ENCODE measurements at places on chromosomes 3 and 15.

- no peak for DNase-seq
These were observed 113.7 kb upstream of the CD96 start for GRCh38 chr3:111428301-111428700.

DNA sequence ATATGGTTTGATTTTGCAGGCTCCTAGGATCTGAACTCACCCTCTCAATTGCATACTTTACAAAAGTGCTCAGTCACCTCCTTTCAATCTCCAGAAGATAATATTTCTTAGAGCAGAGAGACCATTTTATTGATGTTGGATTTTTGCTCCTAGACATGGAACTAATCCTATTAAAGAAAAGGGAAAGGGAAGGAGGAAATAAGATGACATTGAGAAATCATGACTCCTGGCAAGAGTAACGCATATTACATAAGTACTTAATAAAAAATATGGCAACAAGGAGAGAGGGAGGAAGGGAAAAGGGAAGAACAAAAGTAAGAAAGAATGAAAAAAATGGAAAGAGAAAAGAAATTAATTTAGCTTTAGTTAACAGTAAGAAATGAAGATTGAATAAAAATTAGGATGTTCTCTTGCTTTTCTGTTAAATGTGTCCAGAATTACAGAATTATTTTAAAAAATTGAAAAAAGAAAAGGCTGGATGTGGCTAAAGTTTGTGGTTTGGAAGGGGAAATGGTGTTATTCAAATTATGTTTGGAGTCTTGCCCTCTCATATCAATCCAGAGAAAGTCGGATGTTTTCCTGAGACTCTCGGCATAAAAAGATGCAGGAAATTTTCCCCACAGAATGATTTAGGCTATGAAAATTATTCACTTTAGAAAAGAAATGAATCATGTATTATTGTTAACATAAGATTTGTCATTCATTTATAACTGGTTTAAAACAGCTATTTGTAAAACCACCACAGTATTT, 474.0 kb downstream of the FGF12 start:
- no peak for DNase-seq

- DNase-seq, result no peak
These were observed 156.1 kb upstream of the ANKRD28 start for GRCh38 chr3:15953841-15954240.

- no peak for DNase-seq
These were observed 32.7 kb downstream of the SMAD3 start for GRCh38 chr15:67097930-67098740.

DNA sequence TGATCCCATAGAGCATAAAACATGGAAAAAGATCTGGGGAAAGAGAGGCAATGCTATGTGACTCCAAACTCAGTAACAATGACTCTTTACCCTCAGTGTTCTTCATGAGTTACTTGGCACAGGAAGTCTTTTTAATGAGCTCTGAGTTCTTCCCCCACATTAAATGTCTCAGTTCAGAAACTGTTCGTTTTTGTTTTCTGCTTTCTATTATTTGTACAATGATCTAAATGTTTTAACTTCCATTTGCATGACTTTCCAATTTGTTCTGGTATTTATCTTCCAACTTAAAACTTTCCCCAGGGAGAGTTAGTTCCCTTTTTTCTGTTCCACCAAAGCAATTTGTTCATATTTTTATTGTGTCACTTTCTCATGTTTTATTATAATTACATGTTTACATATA, 177.0 kb upstream of the ZBTB20 start:
- DNase-seq, result no peak

GRCh38 chr3:72270072-72270681, 485.2 kb upstream of the PROK2 start:
- no peak for DNase-seq

DNA sequence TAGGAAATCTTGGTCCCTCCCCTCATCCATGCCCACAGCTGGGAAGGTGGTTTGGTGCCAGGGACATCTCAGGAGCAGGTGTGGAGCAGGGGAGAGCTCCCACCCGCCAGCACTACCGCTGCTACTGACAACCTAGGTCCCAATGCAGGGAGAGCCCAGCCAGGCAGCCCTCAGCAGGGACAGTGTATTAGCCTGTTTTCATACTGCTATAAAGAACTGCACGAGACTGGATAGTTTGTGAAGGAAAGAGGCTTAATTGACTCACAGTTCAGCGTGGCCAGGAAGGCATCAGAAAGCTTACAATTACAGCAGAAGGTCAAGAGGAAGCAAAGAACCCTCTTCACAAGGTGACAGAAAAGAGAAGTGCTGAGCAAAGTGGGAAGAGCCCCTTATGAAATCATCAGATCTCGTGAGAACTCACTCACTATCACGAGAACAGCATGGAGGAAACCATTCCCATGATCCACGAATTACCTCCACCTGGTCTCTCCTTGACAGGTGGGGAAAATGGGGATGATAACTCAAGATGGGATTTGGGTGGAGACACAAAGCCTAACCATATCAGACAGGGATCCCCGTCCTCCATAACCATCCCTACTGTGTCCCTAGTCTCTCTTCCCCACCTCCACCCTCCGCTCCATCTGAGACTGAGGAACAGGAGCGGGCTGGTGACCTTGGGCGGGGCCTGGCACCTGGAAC, 218.6 kb downstream of the TBC1D2B start:
- no peak for DNase-seq

GRCh38 chr3:49611719-49612118, 57.4 kb downstream of the BSN start:
- DNase-seq, result no peak

DNA sequence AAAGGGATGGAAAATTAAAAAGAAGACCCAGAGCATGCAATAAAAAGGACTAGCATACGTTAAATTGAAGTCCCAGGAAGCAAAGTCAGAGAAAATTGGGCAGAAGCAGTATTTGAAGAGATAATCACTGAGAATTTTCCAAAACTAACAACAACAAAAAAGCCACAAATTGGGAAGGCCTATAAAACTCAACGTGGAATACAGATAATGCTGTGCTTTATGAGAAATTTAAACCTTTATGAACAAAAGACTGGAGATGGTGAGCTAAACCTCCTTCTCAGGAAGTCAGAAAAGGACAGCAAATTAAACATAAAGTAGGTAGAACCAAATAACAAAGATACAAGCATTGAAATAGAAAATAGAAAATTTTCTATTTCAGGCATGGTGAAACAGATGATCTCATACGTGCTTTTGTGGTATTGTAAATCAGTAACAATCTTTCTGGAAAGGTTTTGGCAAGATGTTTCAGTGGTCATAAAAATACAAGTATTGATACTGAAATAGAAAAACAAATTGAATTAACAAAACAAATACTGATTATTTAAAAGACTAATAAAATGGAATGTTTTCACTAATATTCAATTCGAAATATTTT, 55.6 kb downstream of the LYSMD4 start:
- DNase-seq, result no peak

GRCh38 chr15:36609793-36610192, 30.4 kb downstream of the CDIN1 start:
- no peak for DNase-seq

DNA sequence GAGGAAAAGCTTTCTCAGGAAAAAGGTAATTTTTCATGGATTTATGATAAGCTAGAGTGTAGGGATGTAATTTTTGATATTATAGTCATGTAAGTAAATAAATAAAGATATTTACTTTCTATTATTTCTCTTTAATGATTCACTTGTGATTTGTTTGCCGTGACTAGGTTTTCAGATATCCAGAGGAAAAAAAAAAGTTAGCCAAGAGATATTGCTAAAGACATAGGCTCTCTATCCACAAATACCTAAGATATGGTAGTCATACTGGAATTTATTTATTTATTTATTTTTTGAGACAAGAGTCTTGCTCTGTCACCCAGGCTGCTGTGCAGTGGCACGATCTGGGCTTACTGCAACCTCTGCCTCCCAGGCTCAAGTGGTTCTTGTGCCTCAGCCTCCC, 59.9 kb downstream of the AP4E1 start:
- DNase-seq, result no peak

- no peak for DNase-seq
These were observed 14.0 kb downstream of the VPS13C start for GRCh38 chr15:62046078-62046743.

DNA sequence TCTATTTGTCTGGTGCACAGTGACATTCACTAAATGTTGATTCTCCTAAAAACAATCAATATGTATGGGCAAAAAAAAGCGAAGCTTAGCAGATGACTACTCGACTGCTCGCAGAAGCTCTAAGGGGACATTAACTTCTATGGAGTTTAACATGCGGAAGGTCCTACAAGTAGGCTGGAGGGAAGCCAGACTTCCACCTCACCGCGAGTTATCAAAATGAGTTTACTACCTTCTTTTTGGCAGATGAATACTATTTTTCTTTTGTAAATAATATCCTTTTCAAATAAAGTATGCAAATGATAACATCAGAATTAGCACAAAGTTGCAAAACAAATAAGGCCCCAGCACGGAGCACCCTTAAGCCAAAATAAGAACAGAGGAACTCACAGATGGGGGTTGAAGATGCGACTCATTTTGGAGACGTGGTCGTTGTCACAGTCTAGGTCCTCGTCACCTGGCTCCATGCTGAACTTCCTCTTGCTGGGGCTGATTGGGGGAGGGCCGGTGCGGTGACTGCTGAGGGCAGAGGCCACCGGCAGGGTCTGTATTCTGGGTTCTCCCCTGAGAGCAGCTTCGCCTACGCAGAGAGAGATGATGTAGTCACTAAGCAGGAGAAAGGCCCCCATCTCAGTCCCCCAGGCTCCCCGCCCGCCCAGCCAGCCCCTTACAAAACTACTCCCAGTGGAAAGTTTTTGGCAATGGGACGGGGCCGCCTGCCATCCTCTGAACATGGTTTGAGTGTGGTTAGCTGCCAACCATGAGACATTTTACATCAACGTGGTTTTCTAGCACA, 42.1 kb downstream of the VGLL4 start:
- no peak for DNase-seq

- DNase-seq, result no peak
These were observed 72.3 kb downstream of the CD47 start for GRCh38 chr3:108018552-108018951.

GRCh38 chr3:1235526-1236120, 142.8 kb downstream of the CNTN6 start:
- no peak for DNase-seq

DNA sequence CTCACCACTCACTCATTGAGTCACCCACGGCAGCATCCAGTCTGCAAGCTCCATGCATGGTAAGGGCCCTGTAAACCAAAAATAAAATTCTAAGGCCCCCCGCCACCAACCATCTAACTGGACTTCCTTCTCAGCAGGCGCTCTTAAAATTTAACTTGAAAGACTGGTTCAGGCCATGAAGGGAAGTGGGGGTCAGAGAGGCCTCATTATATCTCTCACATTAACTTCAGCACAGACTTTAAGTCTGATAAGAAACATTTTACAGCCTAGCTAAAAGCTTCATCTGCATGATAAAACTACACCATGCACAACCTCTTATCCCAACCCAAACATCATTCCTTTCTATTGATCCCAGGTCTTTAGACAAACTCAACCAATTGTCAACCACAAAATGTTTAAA, 38.5 kb downstream of the FBLN2 start:
- no peak for DNase-seq

DNA sequence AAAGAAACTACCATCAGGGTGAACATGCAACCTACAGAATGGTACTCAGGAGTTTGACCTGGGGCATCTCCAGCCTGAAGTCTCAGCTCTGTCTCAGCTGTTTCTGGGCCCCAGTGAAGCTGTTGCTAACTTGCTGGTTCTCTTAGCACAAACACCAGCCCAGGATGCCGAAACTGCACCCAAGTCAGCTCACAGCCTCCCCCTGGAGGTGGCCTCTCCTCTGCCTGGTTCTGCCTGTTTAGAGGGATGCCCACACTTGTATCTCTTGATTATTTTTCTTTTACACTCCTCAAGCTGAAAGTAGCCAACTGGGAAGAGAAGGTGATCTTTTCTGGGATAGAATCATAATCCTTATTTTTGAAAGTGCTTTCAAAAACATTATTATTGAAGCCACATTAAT, 289.0 kb upstream of the RASGRP1 start:
- no peak for DNase-seq

- DNase-seq, result no peak
These were observed 604 bp downstream of the LTK start for GRCh38 chr15:41512940-41513505.
